Effector memory CD8-positive, alpha-beta T cell (primary cell): ENCODE measurements at places on chromosomes 5 and 9.

- H3K4me3 ChIP-seq = no peak overlapping the region
- no peaks in the 10 kb centered on the region for H3K4me1 ChIP-seq
- no peak overlapping the region for H3K27ac ChIP-seq
- peaks cover 50% of the 10 kb centered on the region for H3K27me3 ChIP-seq
These were observed 128.5 kb upstream of the STC2 start for GRCh38 chr5:173456751-173457171.

DNA sequence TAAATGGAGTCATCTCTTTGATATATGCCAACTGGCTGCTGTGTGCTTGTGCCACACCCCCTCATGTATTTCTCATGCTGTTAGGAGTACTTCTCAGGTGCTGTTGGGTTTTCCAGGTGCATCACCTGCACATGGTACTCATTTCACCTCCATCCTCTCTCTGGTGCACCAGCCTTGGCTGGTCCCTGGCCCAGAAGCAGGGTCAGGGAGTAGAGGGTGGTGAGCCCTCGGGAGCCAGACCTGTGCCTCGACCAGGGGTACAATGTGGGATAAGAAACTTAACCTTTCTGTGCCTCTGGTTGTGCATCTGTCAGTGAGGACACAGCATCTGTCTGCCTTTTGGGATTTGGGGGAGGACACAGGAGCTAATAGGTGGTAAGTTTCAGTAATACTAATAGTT lies 38.5 kb downstream of the SECISBP2 start:
- no peak for DNase-seq
- no peak overlapping the region for H3K4me3 ChIP-seq
- peak overlapping the region; percentile 49 for H3K27ac ChIP-seq

DNA sequence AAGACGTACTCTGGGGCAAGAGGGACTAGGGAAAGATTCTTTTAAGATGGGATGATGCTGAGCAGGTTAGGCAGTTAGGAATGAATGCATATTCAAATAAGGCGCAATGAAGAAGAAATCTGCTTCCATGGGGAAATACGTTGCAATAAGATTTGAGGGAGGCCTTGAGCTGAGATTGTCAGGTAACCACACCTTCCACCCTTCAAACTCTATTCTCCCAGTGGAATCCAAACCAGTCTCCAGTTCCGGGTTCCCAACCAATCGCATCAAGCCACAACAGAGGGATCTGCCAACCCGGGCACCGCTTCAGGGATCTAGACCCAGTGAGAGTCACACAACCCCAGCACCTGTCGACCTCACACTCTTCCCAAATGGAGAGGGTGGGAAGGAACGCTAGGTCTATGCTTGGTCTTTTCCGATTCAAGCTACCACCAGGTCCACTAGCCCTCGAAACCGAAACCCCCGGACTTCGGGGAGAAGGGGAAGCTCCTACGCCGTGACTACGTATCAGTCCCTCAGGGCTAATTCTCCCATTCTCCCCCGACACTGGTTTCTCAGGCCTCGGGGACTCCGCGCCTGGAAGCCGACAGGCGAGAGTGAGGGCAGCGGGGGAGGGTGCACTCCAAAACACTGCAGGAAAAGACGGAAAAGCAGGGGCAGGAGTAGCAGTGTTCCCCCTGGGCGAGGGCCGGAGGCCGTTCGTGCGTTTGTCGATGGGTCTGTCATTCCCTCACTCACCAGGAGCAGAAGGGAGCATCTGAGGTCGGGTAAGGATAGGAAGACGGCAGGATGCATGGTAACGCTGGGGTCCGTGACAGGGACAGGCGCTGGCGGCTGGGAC lies 534 bp downstream of the ERP44 start:
- no peaks in the 10 kb centered on the region for H3K27me3 ChIP-seq
- peaks cover 13% of the 10 kb centered on the region for H3K36me3 ChIP-seq
- H3K4me1 ChIP-seq = peaks cover 42% of the 10 kb centered on the region
- peak overlapping the region; percentile 97 for H3K27ac ChIP-seq

DNA sequence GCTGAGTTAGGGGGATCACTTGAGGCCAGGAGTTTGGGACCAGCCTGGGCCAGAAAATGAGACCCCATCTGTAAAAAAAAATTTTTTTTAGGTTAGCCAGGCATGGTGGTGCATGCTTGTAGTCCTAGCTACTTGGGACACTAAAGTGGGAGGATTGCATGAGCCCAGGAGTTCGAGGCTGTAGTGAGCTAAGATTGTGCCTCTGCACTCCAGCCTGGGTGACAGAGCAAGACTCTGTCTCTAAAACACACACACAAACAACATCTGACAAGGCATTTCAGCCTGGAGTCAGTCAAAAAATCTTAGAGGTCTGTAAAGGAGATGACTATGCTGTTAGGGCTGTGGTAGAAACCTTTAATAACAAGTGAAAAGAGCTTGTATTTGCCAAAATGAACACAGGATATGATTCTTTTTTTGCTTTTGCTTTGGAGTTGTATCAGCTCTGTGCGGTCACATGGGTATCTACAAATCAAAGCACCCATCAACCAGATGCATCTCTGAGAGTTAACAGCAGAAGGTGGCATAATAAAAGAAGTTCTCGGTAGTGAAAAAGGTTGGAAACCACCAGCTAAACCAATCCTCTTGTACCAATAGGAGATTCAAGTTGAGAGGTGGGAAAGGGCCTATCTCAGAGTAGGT lies 3.6 kb upstream of the PSMD5 start:
- peaks cover 71% of the 10 kb centered on the region for H3K36me3 ChIP-seq
- H3K4me1 ChIP-seq = peaks cover 57% of the 10 kb centered on the region
- DNase-seq = no peak
- H3K27me3 ChIP-seq = no peaks in the 10 kb centered on the region

- no peak overlapping the region for H3K4me3 ChIP-seq
- no peaks in the 10 kb centered on the region for H3K27me3 ChIP-seq
- H3K27ac ChIP-seq = peak overlapping the region; percentile 88
These were observed 68.8 kb upstream of the ABL1 start for GRCh38 chr9:130766021-130766926.

DNA sequence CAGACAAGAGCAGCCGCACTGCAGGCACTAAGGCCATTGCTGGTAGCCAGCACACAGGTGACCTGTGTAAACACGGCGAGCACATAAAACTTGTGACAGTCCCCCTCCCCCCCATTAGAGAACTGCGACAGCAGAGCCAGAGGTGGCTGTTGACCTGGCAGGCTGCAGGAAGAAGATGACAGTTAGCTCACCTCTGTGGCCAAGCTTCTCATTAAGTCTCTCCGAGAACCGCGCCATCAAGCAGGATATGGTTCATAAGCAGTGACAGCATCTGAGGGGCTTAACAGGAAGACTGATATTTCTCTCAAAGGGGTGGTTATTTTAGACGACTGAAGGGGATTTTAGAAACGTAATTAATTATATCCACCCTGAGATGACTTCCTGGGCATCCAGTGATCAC lies 5.2 kb downstream of the SURF4 start:
- peak overlapping the region; percentile 94 for H3K27ac ChIP-seq
- H3K4me1 ChIP-seq = peaks cover 61% of the 10 kb centered on the region
- H3K36me3 ChIP-seq = peaks cover 91% of the 10 kb centered on the region
- peak overlapping the region; percentile 93 for H3K4me3 ChIP-seq
- DNase-seq = peak; percentile 59

GRCh38 chr9:84925225-84925872 lies 255.8 kb downstream of the NTRK2 start:
- H3K27me3 ChIP-seq = peaks cover 15% of the 10 kb centered on the region
- no peak overlapping the region for H3K27ac ChIP-seq
- no peaks in the 10 kb centered on the region for H3K4me1 ChIP-seq
- no peak overlapping the region for H3K4me3 ChIP-seq

DNA sequence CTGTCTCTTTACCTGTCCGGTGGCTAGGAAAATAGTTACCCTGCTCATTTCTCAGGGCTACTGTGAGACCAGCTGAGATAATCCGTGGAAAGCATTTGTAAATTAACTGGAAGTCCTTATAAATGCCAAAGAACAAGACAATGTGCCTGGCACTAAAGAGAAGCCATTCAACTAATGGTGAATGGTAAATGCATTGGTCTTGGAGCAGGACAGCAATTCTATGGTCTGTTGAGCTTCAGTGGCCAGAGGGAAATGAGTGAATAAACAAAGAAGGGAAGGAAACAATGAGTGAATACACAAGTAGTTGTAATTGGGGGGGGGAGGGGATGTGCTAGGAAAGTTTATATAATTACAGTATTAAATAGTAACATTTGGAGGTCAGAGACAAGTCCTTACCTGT lies 353.6 kb downstream of the SEMA5A start:
- H3K4me3 ChIP-seq = no peak overlapping the region
- no peaks in the 10 kb centered on the region for H3K36me3 ChIP-seq
- H3K4me1 ChIP-seq = no peaks in the 10 kb centered on the region

DNA sequence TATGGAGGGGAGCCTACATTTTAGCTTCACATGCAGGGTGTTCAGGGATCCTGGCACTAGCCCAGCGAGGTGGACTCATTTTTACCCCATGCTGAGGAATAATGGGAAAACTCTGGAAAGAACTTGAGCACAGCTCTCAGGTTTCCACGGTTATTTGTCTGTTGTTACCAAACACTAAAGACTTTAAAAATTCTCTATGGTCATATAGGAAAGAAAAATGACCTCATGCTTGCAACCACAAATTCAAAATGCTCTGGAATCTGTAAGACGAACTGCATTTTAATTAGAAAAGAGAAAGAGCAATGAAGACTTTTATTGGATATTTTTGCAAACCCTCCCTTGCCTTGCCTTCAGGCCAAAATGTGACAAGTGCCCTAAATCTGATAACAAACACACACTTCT lies 606.9 kb downstream of the EBF1 start:
- no peak for DNase-seq
- H3K4me3 ChIP-seq = no peak overlapping the region
- no peaks in the 10 kb centered on the region for H3K27me3 ChIP-seq
- H3K36me3 ChIP-seq = no peaks in the 10 kb centered on the region
- no peaks in the 10 kb centered on the region for H3K4me1 ChIP-seq

DNA sequence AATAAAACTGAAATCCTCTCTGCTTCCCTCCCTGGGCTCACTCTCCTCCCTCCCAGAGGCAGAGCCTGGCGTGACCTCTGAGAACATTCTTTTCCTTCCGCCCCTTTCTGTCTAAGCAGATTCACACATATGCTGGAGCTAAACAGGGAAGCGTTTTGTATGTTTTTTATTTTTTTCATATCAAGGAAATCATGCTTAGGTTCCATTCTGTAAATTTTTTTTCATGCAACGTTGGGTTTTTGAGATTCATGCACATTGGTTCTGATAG lies 20.2 kb upstream of the BARHL1 start:
- peaks cover 1% of the 10 kb centered on the region for H3K4me1 ChIP-seq
- peaks cover 71% of the 10 kb centered on the region for H3K27me3 ChIP-seq
- no peak overlapping the region for H3K27ac ChIP-seq
